CD4-positive, alpha-beta T cell treated with Interleukin-17A for 4 hours (primary cell): ENCODE measurements at places on chromosomes 1 and 21.

- no peak for DNase-seq
Observed at GRCh38 chr21:32198384-32198783, 80.5 kb downstream of the MIS18A start.

DNA sequence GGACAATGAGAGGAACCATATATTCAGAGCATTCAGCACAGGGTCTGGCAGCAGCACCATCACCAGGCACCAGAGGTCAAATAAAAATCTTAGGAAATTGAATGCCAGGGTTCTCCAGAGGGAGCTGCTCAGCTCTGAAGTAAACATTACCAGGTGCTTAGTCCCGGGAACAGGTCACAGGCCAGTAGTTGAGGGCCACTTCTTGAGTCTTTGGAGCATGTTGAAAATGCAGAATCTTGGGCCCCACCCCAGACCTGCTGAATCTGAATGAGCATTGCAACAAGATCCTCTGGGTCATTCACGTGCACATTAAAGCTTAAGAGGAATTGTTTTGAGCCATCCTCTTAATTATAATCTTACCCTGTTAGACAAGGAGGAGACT, 33.8 kb downstream of the PHC2 start:
- no peak for DNase-seq

- DNase-seq: no peak
Observed at GRCh38 chr1:7586031-7586941, 184.8 kb upstream of the VAMP3 start.

- DNase-seq: no peak
Observed at GRCh38 chr1:99086057-99086456, 81.4 kb upstream of the PLPPR5 start.

DNA sequence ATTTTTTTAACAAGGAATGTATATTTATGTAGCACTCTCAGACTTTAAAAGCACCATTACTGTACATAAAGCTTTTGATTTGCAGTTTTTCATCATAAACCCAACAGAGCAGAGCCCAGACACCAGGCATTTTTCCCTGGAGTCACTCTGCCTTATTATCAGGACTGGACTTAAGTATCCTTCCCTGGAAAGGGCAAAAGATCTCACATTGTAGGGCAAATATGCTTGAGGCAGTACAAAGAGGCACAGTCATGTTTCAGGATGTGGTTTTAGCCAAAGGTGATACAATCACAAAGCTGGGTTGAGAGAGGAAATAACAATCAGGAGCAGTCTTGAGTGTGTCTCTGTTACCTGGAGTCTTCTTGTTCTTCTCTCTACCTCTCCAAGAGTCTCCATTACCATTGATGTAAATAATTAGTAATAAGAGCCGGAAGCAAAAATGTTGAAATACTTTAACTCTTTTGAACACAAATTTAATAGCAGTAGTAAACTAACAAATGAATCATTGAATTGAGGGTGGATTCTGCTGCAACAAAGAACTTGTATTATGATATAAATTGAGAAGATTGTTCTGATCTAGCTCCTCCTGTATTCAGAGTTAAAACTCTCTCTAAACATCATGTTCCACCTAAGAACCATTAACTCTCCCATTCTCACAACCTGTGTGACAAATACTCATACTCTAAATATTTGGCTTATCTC, 160.5 kb downstream of the LTN1 start:
- DNase-seq: peak; percentile 17

DNA sequence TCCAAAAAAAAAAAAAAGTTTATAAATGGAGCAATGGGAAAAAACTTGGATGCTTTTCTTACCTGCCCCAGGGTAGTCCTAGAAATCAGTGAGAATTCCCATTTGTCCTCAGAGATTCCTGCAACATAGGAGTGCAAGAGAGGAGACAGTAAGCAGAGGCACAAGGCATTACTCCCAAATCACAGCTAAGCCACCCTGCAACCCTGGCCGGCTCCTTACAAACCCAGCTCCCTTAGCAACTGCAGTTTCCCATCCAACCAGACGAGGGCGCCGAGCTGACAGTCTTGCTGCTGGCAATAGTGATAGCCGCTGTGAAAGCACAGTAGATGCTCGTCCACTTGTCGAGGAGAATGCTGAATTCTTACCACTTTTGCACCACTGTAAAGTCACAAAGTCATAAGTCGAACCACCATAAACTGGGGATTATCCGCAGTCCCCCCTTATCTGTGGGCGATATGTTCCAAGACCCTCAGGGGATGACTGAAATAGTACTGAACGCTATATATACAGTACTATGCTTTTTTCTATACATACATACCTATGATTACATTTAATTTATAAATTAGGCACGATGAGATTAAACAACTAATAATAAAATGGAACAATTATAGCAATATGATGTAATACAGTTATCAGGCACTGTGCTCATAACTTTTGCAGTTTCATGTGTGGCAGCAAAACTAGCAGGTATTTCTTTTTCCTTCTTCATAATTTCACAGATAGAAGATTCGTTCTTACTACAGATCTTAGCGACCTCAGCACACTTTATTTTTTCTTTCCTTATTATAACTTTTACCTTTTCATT, 6.0 kb upstream of the PITHD1 start:
- DNase-seq: peak; percentile 88

GRCh38 chr1:30522031-30523004, 201.1 kb downstream of the MATN1 start:
- no peak for DNase-seq

DNA sequence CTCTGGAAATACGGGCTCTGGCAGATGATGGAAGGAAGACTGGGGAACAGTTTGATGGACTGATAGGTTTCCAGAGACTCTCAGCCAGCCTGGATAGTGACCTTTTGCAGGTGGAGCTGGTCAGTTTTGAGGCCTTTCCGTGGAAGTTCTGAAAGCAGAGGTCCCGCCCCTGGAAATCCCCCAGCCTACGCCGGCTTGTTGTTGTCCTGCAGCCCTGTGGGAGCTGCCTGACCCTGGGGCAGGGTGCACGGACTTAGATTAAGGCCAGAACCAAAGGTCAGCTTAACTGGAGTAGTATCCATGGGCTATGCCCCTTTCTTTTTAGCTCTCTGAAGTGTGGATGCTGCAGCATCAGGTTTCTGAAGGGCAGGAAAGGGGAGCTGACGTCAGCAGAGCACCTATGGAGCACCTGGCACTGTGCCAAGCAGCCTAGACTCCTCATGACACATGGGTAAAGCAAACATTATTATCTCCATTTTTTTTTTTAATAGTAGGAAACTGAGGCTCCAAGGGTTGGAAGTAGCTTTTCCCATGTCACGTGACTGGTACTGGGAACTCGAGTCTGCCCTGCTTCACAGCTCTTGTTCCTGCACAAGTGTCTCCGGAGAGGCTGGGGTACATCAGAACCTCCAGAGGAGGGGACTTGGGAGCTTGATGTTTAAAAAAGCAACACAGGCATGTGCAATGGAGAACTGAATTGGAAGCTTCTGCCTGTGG, 38.5 kb downstream of the IER5 start:
- no peak for DNase-seq

DNA sequence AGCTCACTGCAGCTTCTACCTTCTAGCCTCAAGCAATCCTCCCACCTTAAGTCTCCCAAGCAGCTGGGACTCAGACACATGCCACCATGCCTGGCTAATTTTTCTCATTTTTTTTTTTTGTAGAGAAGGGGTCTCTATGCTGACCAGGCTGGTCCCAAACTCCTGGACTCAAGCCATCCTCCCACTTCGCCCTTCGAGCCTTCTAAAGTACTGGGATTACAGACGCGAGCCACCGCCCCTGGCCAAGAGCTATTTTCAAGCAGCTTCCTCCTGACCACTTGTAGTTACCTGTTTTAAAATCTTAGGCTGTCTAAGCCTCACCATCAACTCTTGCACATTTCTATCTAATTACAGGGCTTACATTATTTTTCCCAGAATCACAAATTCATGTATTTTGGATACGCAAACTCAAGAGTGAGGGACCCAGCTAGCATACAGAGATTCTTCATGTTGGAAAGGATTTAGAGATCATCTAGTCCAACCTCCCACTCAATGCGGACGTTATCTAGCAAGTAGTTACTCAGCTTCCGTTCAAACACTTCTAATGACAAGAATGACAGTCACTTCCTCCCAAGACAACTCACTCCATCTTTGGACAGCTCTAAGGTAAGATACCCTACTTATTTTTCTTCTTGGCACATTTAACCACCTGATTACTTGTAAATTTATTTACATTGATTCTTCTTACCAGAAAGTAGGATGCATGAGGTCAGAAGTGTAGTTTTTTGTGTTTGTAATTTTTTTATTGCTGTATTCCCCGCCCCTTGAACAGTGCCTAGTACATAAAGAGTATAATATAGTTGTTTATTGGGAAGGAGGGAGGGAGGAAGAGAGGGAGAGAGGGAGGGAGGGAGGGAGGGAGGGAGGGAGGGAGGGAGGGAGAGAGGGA, 65.4 kb downstream of the LUZP1 start:
- peak; percentile 39 for DNase-seq

GRCh38 chr1:109151146-109151990, 37.5 kb downstream of the ELAPOR1 start:
- no peak for DNase-seq

- DNase-seq: no peak
Observed at GRCh38 chr1:14421977-14422609, 176.4 kb upstream of the KAZN start.

DNA sequence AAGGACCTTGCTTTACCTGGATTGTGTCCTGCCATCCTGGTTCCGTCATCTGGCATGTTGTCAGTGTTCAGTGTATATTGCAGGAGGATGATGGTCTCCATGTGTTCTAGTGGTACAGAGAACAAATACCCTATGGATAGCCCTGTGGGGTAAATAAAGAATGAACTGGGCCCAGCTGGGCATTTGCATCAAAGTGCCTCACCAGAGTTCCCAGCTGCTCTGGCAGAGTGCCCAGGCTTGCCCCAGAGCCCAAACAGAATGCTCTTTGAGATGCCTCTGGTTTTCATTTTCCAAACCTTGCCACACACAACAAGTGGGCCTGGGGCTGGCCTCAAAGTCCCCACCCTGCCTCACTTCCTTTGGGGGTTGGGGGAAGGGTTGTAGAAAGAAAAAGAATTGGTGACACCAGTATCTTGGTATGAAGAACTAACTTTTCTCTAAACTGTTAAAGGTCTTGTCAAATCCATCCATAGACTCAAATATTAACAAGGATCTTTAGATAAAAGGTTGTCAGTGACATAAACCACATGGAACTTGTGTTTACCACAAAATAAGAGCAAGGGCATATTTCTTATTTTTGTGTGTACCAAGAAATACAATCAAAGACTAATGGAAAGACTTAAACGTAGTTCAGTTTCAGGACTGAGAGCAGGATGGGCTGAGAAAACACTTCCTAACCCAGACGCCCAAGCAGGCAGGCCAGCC, 82.2 kb downstream of the LMO4 start:
- no peak for DNase-seq

- no peak for DNase-seq
Observed at GRCh38 chr1:193131266-193131860, 9.5 kb downstream of the CDC73 start.

DNA sequence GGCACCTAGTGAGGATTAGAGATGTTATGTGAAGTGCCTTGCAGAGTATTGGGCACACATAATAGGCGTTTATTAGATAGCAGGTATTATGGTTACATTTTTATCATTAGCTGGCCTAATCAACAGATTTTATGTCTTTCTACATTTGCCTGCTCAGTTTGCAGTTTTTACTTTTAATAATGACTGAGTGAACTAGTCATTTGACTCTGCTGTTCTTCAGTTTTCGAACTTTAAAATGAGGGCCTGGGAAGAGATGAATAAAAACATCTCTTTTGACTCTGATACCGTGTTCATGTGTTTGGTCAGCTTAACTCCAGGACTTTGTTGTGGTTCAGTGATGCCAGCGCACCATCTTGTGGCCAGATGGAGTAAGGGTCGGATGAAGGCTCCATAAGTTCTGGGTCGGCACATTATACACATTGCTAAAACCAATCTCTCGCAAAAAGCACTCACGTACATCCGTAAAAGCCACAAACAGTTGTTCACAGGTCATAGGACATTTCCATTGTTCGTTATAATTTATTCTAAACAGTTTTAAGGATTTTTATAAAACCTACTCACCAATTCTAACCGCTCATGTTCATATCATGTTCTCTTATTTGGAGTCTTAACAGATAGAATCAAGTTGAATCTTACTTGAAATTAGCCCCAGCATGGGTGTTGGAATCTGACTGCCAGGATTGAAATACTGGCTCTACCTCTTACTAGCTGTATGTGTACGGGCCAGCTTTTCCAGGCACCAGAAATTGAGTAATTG, 78.4 kb upstream of the GPR88 start:
- peak; percentile 81 for DNase-seq

GRCh38 chr1:12336413-12336812, 106.6 kb downstream of the VPS13D start:
- DNase-seq: no peak

GRCh38 chr1:220926146-220926545, 46.9 kb downstream of the HLX start:
- no peak for DNase-seq

- DNase-seq: no peak
Observed at GRCh38 chr1:170804419-170804818, 130.9 kb upstream of the MROH9 start.

GRCh38 chr1:202323731-202324130, 18.0 kb downstream of the UBE2T start:
- no peak for DNase-seq

GRCh38 chr1:209650454-209650853, 1.8 kb downstream of the LAMB3 start:
- DNase-seq: no peak

GRCh38 chr1:33454646-33455282, 17.7 kb upstream of the ZSCAN20 start:
- no peak for DNase-seq

GRCh38 chr1:85445906-85446305, 19.1 kb downstream of the DDAH1 start:
- DNase-seq: no peak

DNA sequence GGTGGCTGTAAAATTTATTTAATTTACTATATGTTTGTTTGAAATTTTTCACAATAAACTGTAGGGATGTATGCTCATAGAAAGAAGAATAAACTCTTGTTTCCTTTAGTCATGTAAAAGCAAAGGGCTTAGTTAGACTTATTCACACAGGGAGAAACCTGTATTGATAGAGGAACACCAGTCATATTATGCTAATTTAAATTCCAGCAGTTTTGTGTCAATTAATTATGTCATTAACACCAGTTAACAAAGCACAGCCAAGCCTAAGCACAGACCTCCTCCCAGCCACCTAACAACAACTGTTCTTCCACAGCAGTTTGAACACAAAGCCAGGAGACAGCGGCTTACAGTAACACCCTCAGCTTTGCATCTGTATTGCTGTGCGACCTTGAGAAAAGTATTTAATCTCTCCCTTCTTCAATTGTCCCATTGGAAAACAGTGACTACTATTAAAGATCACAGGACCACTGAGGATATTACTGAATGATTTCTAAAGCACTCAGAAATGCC, 260.8 kb upstream of the RRP15 start:
- no peak for DNase-seq
